ENCODE measurements at places on chromosomes 2 and 18.

DNA sequence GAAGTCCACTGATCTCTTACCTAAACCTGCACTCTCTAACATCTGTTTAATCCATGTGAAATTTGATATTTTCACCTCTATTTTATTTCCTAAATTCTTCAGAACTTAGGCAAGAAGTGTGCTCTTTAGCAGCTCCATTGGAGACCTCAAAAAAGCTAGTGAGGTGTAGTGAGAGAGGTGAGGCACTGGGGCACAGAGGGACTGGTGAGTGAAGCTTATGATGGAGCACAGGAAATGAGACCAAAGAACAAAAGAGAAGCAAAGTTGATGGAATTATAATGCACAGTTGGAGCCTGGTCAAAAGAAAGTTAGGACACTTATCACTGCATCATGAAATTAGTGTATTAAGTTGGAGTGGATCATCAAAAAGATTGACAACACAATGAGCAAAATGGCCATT is 1050.7 kb upstream of the NRXN1 start:
- no peaks in the 10 kb centered on the region for H3K4me1 ChIP-seq
- H3K27me3 ChIP-seq, result no peaks in the 10 kb centered on the region
- no peak overlapping the region for H3K27ac ChIP-seq
- H3K4me3 ChIP-seq, result no peak overlapping the region

GRCh38 chr2:225040142-225040541 is 2.1 kb downstream of the DOCK10 start:
- peaks cover 15% of the 10 kb centered on the region for H3K27me3 ChIP-seq
- no peak overlapping the region for H3K4me3 ChIP-seq
- no peak overlapping the region for H3K27ac ChIP-seq
- no peak for DNase-seq
- peaks cover 11% of the 10 kb centered on the region for H3K4me1 ChIP-seq

DNA sequence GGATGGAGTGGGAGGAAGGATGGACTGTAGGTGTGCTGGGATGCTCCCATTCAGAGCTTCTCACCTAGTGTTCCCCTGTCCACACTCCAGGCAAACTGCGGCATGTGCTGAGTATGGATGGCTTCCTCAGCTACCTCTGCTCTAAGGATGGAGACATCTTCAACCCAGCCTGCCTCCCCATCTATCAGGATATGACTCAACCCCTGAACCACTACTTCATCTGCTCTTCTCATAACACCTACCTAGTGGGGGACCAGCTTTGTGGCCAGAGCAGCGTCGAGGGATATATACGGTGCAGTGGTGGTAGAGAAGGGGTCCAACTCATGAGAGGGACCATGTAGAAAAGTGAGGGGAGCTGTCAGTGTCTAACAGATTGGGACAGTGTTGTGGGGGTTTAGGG is 20.2 kb downstream of the PLCD4 start:
- H3K36me3 ChIP-seq, result no peaks in the 10 kb centered on the region
- no peak for DNase-seq
- no peak overlapping the region for H3K27ac ChIP-seq
- H3K27me3 ChIP-seq, result no peaks in the 10 kb centered on the region
- no peak overlapping the region for H3K4me3 ChIP-seq

DNA sequence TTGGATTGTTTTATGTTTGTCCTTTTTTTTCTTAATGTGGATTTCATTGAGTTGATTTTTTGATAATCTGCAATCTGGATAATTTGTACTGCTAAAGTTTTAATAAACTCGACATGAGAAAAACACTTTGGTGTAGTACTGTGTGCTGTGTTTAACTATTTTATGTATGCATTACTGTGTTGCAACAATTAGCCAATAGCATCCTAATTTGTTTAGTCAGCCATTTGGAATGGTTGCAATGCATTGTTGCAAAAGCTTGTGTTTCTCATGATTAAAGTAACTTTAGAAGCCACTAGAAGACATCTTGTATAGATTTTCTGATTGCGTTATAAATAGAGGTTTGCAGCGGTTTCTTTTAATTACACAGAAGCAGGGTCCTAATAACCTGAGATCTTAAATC is 53.5 kb downstream of the PPIG start:
- no peak overlapping the region for H3K4me3 ChIP-seq
- peaks cover 49% of the 10 kb centered on the region for H3K36me3 ChIP-seq
- no peaks in the 10 kb centered on the region for H3K4me1 ChIP-seq
- H3K27ac ChIP-seq, result no peak overlapping the region

- peaks cover 19% of the 10 kb centered on the region for H3K27me3 ChIP-seq
- H3K4me3 ChIP-seq, result no peak overlapping the region
- no peaks in the 10 kb centered on the region for H3K36me3 ChIP-seq
Observed at GRCh38 chr2:126776692-126777619, 121.0 kb downstream of the GYPC start.

DNA sequence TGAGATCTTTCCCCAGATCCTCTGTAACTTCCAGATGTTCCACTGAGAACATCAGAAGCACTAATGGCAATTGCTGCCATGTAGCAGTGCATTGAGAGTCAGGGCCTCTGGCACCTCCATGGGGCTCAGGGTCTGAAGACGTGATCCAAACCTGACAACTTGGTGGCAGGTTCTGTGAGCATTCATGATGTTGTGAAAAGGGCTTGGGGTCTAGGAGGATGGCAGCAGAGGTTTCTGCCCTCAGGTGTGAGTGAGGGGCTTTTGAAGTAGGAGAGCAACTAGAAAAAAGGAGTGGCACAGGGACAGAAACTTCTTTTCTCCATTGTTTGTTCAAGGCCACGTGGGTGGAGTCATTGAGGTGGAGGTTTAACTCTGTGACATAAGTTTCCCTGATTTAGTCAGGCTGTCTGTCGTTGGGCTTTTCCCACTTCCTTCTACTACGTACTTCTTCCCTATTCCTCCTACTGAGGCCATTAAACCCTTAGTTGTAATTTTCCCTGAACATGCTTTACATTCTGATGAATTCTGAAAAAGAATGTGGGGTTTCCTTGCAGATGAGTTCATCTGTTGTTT is 13.1 kb downstream of the CFLAR start:
- no peaks in the 10 kb centered on the region for H3K27me3 ChIP-seq
- H3K4me3 ChIP-seq, result no peak overlapping the region
- peak overlapping the region; percentile 95 for H3K27ac ChIP-seq
- DNase-seq, result no peak
- H3K36me3 ChIP-seq, result peaks cover 22% of the 10 kb centered on the region

DNA sequence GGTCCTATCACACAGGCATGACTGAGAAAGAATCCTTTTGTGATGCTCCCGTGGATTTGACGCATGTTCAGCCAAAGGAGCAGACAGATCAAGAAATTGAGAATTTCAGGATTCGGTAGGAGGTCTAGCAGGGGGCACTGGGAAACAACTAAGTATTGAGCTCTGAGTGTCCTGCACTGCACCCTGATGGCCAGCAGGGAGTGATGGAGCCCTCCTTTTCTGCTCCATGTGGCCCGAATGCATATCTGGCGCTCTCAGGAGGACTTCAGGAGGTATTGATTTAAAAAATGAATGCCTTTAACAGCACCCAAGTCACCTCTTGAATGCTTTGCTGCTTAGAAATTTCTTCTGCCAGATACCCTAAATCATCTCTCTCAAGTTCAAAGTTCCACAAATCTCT is 58.0 kb downstream of the ZNF519 start:
- no peaks in the 10 kb centered on the region for H3K4me1 ChIP-seq
- H3K36me3 ChIP-seq, result no peaks in the 10 kb centered on the region
- no peak overlapping the region for H3K4me3 ChIP-seq
- no peak for DNase-seq

DNA sequence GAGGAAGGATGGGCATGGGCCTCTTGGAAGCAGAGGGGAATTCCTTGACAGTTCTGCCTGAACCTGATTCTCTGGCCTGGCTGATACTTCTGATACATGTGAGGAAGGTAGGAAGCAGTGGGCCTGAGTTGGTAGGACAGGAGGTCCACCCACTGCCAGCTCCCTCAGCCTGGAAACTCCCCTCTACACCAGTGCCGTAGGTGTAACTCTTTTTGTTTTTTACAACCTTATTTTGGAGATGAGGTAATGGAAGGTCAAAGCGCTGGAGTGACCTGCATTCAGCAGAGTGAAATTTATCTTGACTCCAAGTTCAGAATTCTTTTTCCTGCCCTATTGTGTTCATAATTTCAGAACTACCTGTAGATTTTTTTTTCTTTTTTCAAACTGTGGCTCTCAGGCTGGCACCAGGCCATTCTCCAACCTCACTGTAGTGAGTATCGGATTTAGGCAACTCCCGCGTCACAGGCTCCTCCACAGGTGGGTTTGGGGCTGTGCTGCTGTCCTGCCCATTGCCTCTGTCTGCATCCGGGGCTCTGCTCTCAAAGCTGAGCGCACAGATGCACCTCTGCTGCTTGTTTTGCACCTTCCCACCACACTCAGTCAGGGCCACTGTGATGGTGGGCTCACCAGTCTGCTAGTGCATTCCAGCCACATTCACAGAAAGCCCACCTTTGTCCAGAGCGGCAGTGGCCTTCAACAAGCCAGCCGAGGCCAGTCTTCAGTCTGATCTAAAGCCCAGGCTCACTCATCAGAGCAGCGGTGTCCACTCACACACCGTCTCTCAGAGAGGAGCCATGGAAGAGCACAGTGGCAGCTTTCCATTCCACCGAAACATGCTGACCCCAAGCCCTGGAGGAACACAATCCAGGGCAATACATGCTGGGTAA is 87.2 kb downstream of the UXS1 start:
- no peak overlapping the region for H3K27ac ChIP-seq
- H3K36me3 ChIP-seq, result peaks cover 27% of the 10 kb centered on the region
- no peak for DNase-seq
- no peak overlapping the region for H3K4me3 ChIP-seq

DNA sequence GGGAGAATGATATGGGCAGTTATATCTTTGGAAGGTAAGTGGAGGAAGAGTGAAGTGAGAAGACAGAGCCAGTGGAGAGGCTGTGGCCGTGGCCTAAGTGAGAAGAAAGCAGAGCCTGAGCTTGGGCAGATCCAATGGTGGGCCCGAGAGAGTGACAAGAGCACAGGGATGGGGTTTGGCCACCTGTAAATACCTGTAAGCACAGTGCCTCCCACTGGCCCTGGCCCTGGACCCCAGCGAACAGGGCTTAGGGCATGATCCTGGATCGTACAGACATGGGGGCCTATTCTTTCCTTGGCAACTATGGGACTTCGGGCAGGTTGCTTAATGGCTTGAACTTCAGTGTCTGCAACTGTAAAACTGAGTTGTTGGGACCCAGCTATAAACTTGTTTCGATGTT is 44.1 kb downstream of the MTCL1 start:
- no peak overlapping the region for H3K27ac ChIP-seq
- H3K27me3 ChIP-seq, result no peaks in the 10 kb centered on the region
- peaks cover 38% of the 10 kb centered on the region for H3K36me3 ChIP-seq
- no peak for DNase-seq
